ENCODE measurements at places on chromosomes 5 and 9.

DNA sequence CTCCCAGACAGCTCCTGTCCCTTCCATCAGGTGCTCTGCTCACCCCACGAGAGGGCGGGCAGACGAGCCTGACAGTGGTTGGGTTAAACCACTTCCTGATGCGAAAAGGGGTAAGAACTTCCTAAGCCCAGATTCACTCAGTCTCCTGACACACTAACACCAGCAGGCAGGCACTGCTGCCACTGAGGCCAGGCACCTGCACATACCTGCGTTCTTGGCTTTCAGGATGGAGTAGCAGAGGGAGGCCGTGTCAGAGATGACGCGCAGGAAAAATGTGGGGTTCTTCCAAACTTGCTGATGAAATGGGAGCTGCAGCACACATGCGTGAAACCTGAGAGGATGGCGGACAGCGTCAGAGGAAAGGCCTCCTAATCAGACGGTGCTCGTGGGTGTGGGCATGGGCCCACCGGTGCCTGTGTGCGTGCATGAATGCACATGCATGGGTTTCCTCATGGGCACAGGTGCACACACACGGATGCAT, 29.9 kb downstream of the SLC6A18 start:
- DNase-seq = peak; percentile 43

- peak; percentile 49 for DNase-seq
Observed at GRCh38 chr5:392431-392988, 50.5 kb upstream of the EXOC3 start.

- peak; percentile 70 for DNase-seq
Observed at GRCh38 chr5:142866563-142867275, 96.5 kb downstream of the ARHGAP26 start.

- no peak for DNase-seq
Observed at GRCh38 chr5:40381676-40382363, 297.9 kb upstream of the PTGER4 start.

DNA sequence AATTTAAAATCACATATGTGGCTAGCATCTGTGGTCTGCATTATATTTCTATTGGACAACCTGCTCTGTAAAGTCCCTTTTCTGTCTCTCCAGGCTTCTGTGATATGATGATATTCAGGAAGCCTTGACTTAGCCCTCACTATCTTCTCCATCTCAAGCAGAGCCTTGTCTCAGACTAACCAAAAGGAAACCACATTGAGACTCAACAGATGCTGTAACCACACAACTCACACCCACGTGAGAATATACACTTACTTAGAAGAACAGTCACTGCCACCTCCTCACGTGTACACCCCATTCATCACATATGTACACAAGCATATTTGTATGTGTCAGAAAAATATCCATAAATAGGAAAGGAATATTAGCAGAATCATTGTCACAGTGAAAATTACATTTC, 33.6 kb downstream of the HTR4 start:
- DNase-seq = peak; percentile 31

DNA sequence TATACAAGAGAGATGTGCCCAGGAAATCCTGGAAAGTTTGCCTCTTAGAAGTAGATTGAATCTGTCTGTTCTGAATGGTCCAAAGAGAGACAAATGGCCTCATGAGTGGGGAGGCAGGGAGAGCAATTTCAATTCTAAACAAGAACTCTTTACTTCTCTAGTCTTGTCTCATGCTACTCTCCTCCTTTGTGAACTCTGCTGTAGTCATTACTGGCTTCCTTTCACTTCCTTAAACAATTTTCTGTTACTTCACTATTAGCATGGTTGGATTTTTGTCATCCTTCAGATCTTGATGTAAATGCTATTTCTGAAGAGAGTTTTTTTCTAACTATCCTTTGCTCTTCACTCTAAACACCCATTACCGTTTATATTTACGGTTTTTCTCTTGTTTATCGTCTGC, 54.0 kb upstream of the GRIN3A start:
- no peak for DNase-seq

DNA sequence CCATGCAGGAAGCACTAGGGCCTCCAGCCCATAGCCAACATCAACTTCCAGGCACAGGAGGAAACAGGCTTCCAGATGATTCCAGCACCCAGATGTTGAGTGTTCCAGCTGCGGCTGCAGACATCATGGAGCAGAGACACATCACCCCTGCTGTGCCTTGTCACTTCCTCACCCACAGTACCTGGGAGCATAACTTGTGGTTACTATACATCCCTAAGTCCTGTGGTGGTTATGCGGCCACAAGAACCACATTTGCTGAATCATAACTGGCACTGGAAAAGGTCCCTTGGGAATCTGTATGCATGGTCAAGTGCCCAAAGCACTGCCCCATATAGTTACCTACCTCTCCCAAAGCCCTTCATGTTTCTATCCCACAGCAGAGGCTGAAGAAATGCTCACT, 56.6 kb downstream of the WHRN start:
- DNase-seq = no peak

- DNase-seq = no peak
Observed at GRCh38 chr9:138103111-138103848, 225.7 kb downstream of the CACNA1B start.

DNA sequence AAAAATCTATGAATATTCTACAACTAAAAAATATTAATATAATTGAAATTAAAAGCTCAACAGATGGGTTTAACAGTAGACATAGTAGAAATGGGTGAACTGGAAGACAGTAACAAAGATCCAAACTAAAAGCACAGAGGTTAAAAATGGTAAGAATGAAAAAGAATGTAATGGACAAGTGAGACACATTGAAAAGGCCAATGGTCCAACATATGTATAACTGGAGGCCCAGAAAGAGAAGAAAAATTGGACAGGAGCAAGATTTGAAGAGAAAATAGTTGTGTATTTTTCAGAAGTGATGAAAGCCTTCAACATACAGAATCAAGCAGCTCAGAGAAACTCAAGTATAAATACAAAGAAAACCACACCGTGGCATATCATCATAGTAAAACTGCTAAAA, 58.6 kb downstream of the PCDHGC5 start:
- no peak for DNase-seq

DNA sequence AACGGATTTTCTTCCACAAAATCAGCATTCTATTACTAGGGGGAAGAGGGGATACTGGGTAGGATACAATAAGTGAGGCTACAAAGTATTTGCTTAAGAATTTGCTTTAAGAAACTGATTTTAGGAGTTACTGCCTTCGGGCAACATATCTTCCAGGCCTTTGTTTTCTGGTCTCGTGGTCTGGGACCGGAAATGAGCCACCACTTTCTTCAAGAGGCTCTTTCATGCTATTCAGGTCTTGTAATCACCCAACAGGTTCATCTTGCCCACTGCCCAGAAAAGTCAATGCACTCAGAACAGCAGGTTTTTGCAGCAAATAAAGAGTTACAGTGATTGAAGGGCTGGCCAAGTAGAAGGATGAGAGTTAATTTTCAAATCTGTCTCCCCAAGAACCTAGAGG, 6.6 kb upstream of the AOPEP start:
- no peak for DNase-seq

DNA sequence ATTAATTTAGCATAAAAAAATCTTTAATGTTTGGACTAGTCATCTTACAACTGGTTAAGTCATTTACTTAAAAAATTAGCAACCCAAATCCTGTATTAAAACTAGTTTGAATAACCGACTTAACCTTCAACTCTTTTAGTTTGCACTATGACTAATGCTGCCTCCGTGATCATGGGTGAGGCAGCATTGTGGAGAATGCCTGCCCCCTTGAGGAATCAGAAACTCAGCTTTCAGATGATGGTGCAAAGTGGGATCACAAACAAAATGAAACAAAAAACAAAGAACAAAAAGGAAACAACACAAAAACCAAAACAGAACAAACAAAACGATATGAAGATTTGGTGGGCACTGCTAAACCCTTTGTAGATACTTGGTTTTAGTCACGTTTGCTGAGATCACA, 127.0 kb upstream of the PALM2AKAP2 start:
- no peak for DNase-seq

DNA sequence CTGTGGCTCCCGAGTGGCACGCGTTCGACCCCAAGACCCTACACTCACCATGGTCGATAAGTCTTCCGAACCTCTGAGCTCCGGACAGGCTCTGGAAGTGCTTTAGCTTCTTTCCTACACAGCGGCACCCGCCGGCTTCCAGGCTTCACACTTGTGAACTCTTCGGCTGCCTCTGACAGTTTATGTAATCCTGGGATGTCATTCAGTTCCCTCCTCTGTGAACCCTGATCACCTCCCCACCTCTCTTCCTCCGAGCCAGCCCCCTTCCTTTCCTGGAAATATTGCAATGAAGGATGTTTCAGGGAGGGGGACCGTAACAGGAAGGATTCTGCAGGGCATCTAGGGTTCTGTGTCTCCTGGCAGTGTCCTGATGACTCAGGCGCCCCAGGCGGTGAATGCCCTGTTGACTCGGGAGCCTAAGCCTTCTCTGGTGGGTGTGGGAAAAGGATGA, at the start of gene CD14:
Gene CD14, minus strand, starts transcription at position 155 of the 451 bp plus-strand sequence. Its CDS starts 104 bp downstream, at position 51.
- peak; percentile 8 for DNase-seq

DNA sequence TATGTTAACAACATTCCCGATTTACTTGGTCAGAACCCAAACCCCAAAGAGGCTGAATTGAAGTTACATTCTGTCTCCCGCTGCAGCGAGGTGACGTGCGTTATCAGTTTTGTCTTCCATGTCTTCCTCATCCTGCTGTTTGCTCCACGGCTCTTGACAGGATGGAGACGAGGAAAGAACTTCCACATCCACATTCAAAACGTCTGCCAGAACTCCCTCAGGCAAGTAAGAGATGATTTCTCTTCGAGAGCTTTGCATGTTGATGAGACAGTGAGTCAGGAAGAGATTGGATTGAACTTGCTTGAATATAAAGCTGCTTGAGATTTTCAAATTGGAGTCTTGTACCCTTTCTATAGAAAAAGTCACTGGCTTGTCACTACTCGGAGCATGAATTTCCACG, 242.6 kb downstream of the AUH start:
- DNase-seq = no peak

GRCh38 chr5:137631453-137631852, 104.4 kb downstream of the KLHL3 start:
- no peak for DNase-seq

DNA sequence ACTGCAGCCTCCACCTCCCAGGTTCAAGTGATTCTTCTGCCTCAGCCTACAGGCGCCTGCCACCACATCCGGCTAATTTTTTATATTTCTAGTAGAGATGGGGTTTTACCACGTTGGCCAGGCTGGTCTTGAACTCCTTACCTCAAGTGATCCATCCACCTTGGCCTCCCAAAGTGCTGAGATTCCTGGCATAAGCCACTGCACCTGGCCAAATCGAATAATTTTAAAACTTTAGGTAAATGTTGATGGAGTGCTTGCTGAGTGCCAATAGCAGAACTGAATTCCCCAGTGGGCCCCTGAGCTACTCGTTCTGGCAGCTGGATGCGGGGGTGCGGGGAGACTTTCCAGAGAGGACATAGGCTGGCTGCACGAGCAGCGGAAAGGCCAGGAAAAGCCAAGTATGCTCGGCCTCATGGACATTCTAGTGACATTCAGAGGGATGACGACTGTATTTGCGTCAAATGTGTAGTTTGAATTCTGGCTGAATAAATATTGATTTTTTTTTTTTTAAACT, 16.8 kb downstream of the TRAF2 start:
- DNase-seq = peak; percentile 25

GRCh38 chr5:132500931-132501628, 10.5 kb upstream of the IRF1 start:
- DNase-seq = peak; percentile 81

DNA sequence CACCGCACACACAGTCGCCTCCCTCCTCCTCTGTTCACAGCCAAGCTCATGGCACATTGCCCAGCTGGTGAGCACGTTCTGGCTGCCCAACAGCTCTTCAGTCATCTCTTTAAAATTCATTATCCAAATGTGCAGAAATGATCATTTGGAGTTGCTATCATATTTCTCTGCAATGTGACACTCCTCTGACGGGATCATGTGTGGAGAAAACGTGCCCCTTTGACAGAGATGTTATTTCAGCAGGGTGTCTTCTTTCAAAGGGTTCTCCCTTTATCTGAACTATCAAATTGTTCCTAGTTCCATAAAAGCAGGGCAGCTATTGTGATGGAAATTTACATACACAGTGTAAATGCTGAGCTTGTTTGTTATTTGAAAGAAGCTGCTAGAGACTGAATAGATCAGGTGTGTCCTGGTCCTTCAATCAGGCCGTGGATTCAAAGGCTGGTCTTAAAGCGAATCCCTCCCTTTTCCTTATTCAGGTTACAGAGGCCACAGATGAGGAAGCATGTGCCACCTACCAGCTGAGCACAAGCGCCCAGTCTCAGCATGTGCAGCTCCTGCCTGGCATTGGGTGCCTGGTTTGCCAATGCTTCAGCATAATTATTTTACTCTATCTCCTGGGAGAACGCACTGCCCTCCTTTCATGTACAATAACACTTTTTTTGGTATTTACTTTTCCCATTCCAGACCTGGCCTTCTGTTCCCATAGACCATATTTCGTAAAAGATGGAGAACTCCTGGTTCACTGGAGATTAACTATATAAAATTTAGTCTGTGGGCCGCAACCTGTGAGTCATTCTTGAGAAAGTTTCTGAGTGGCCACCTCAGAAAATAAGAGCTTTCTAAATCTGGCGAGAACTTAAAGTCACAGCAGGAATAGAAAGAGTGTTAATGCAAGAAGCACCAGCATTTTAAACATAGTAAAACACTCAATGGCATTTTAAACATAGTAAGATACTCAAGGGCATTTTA, 433.7 kb downstream of the ENC1 start:
- DNase-seq = no peak

DNA sequence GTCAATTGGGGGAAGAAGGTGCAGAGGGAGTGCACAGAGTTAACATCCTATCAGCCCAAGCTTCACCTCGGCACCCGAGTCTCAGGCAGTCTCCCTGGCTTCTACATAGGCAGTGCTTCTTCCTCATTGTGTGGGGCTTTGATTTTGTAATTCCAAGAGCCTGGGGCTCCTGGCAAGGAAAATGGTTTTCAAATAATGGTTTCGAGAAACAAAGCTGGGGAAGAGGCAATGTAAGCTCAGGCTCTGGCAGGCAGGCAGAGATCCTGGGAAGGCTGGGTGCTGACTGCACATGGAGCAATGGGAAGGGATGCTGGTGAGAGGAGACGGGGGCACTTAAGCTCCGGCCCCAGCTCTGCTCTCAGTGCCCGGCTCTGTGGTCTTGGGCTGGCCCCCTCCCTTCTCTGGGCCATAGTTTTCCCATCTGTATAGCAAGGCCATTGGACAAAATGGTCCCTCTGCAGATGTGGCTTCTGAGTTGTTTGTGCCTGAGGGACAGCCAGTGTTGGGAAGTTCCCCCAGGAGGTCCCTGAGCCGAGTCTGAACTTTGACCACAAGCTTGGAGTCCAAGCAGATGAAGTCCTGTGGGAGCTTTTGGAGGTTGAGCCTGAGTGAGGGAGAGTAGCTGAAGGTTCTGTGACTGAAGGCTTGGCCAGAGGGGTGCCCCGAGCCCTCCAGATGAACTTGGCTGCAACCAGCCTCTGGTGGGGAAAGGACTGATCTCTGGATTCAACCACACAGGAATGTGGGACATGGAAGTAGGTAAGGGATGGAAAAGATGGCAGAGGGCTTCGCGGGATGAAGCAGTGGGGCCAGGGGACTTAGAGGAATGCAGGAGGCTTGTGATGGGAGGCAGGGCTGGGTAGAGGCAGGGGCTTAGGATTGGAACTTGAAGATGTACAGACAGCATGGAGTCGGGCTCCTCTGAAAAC, 28.5 kb upstream of the IL17B start:
- DNase-seq = no peak
